ENCODE measurements at places on chromosomes 2 and 18. TPM values are rescaled to one million over a fixed set of nuclear protein-coding genes. Genes with fewer than 3 reads are reported as not detected.
A peak's percentile ranks its signal among the peaks of the same experiment; 100 is the strongest.

GRCh38 chr2:149080971-149081370 lies 42.5 kb downstream of the LYPD6B start:
- no peaks in the 10 kb centered on the region for H3K27me3 ChIP-seq
- peaks cover 87% of the 10 kb centered on the region for H3K4me1 ChIP-seq
- DNase-seq: no peak
- H3K36me3 ChIP-seq: peaks cover 5% of the 10 kb centered on the region

DNA sequence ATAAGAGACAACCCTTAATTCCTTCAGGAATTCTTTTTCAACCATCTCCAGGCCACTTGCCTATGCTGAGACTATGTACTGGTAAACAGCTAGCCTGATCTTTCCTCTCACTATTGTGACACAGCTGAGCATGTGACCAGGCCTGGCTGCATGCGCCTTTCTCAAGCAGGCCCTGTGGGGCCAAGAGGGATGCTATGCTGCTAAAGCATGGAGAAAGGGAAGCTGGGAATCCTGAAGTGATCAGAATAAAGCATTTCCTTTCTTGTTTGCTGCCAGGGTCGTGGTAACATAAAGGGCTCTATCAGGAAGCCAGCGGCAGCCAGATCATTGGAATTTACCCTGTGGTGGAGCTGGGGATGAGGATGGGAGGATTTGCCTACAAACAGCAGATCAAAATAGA lies 29.8 kb upstream of the LCLAT1 start:
- H3K27me3 ChIP-seq: no peaks in the 10 kb centered on the region
- peaks cover 34% of the 10 kb centered on the region for H3K4me1 ChIP-seq
- H3K4me3 ChIP-seq: no peak overlapping the region
- H3K27ac ChIP-seq: no peak overlapping the region

DNA sequence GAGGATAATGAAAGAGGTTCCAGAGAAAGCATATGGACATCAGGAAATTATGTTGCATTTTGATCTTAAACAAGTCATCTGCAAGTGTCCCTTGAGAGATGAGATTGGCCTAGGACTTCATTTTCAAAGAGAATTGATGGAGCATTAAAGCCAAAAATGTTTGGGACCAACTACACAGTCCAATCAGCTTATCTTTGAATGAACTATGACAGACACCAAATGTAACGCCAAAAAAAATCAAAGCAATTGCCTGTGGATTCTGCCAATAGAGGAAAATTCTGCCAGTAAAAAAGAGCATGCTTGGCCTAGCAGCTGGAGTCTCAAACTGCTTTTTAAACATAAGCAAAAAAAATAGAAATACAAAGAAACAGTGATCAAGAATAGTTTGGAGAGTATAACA lies 594.5 kb upstream of the CHAC2 start:
- H3K4me1 ChIP-seq: no peaks in the 10 kb centered on the region
- H3K27ac ChIP-seq: no peak overlapping the region
- H3K27me3 ChIP-seq: no peaks in the 10 kb centered on the region
- no peak overlapping the region for H3K4me3 ChIP-seq

DNA sequence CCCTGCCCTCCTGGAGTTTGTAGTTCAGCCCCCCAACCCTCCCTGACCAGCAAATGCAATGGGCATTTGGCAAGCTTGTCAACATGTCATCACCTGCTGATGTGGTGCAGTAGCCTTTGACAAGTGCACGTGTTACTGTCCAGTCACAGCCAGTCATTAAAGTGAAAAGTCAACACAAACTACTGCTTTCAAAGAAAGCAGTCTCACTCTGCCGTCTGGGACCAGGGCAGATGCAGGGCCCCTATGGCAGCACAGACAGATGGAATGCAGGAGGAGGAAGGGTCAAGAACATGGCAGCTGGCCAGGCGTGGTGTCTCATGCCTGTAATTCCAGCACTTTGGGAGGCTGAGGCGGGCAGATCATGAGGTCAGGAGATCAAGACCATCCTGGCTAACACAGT lies 222.4 kb upstream of the OSR1 start:
- no peak overlapping the region for H3K27ac ChIP-seq
- no peak overlapping the region for H3K4me3 ChIP-seq
- peaks cover 6% of the 10 kb centered on the region for H3K27me3 ChIP-seq
- H3K36me3 ChIP-seq: no peaks in the 10 kb centered on the region
- peaks cover 21% of the 10 kb centered on the region for H3K4me1 ChIP-seq

DNA sequence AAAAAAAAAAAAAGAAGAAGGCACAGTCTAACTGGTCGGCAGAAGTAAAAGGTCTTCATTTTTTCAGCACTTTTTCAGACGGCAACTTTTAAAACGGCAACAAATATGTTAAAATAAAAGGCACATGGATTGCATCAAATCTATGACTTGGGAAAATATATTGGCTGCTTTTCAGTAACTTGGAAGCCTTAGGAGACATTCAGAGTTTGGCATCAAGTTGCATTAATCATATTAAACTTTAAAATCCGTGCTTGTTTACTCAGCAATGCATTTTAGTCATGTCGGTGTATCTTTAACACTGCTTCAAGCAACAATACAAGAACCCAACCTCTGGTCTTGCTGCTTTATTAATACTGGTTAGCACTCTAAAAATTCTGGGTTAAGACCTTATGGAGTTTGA lies 111.1 kb downstream of the MEP1B start:
- DNase-seq: no peak
- peaks cover 17% of the 10 kb centered on the region for H3K4me1 ChIP-seq
- no peaks in the 10 kb centered on the region for H3K27me3 ChIP-seq
- H3K36me3 ChIP-seq: no peaks in the 10 kb centered on the region
- H3K27ac ChIP-seq: no peak overlapping the region
- H3K4me3 ChIP-seq: no peak overlapping the region

GRCh38 chr2:165060411-165060810 lies 105.1 kb upstream of the SLC38A11 start:
- peaks cover 9% of the 10 kb centered on the region for H3K4me1 ChIP-seq
- H3K36me3 ChIP-seq: no peaks in the 10 kb centered on the region
- H3K4me3 ChIP-seq: no peak overlapping the region
- H3K27ac ChIP-seq: no peak overlapping the region
- H3K27me3 ChIP-seq: no peaks in the 10 kb centered on the region
- DNase-seq: no peak

DNA sequence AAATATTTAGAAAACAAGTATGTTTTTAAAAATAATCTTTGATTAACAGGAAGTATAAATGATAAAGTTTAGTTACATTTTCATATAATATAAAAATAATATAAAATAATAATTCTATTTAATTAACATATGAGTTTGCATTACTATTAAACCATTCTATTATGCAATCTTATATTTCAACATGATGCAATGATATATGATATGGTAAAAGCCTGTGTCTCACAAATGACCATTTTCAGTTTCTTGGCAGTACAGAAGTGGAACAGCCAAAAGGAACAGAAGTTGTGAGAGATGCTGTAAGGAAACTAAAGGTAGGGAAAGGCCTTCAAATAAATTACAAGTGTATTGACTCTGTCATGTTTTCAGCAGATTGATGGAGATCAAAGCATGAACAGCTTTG lies 230.8 kb downstream of the GULP1 start:
- H3K4me1 ChIP-seq: peaks cover 44% of the 10 kb centered on the region
- H3K4me3 ChIP-seq: no peak overlapping the region

DNA sequence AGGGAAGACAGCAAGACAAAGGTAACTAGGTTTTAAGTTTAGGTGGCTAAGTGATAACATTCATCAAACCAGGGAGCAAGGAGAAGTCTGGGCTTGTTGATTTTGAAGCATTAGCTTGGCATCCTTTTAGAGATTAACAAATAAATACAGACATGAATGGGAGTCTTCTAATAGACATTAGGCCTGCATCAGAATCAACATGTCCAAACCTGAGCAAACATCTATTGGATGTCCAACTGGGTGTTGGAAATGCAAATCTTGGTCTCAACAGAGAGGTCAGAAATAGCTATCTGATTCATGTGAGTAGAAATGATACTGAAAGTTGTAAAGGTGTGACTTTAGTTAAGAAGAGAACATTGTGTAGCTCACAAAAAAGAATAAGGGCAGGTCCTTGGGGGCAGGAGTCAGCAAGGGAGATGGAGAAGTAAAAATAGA lies 85.5 kb upstream of the RND3 start:
- H3K4me1 ChIP-seq: peaks cover 32% of the 10 kb centered on the region
- DNase-seq: no peak
- no peak overlapping the region for H3K4me3 ChIP-seq
- no peak overlapping the region for H3K27ac ChIP-seq

DNA sequence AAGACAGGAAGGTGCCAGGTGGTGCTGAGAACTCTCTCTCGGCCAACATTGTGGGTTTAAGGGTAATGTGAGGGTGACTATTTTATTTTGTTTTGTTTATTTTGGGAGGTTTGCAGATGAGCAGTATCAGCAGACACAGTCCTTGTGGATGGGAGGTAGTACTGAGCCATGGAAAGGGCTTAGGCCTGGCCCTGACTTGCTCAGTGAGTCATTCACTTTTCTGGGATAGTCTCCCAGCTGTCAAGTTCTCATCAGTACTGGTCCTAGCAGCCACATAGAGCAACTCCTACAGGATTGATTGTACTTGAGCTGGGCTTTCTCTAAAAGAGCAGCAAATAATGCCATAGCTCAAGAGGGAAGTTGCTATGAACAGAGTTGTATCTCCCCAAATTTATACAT lies 175.2 kb downstream of the LOXHD1 start:
- H3K4me3 ChIP-seq: no peak overlapping the region
- DNase-seq: no peak
- peaks cover 32% of the 10 kb centered on the region for H3K27me3 ChIP-seq
- H3K36me3 ChIP-seq: no peaks in the 10 kb centered on the region

GRCh38 chr18:9715978-9716774 lies 8.1 kb downstream of the RAB31 start:
- H3K27ac ChIP-seq: no peak overlapping the region
- H3K4me1 ChIP-seq: peaks cover 17% of the 10 kb centered on the region
- no peak for DNase-seq
- peaks cover 1% of the 10 kb centered on the region for H3K36me3 ChIP-seq
- H3K27me3 ChIP-seq: no peaks in the 10 kb centered on the region

GRCh38 chr18:22977847-22978701 lies 44.9 kb downstream of the RBBP8 start:
- peaks cover 18% of the 10 kb centered on the region for H3K4me1 ChIP-seq
- H3K27me3 ChIP-seq: no peaks in the 10 kb centered on the region
- H3K4me3 ChIP-seq: no peak overlapping the region
- peak overlapping the region; percentile 58 for H3K27ac ChIP-seq

DNA sequence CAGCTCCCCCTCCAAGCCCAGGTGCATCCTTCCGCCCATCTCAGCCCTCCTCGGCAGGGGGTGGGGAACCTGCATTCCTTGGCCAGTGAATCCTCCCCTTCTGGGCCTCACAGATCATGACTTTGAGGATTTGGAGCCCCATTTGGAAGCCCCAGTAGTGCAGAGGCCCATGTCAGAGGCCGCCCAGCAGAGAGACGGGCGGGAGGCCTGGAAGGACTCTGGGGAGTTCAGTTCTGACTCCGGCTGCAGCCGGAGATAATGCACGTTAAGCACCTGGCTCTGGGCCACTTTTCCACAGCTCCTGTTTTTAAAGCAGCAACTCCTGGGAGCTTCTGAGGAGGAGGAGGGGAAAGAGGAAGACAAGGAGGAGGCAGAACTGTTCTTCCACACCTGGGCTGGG lies 14.9 kb downstream of the ATOH8 start:
- no peaks in the 10 kb centered on the region for H3K27me3 ChIP-seq
- peaks cover 89% of the 10 kb centered on the region for H3K4me1 ChIP-seq
- DNase-seq: no peak
- H3K36me3 ChIP-seq: no peaks in the 10 kb centered on the region
- peak overlapping the region; percentile 96 for H3K27ac ChIP-seq

DNA sequence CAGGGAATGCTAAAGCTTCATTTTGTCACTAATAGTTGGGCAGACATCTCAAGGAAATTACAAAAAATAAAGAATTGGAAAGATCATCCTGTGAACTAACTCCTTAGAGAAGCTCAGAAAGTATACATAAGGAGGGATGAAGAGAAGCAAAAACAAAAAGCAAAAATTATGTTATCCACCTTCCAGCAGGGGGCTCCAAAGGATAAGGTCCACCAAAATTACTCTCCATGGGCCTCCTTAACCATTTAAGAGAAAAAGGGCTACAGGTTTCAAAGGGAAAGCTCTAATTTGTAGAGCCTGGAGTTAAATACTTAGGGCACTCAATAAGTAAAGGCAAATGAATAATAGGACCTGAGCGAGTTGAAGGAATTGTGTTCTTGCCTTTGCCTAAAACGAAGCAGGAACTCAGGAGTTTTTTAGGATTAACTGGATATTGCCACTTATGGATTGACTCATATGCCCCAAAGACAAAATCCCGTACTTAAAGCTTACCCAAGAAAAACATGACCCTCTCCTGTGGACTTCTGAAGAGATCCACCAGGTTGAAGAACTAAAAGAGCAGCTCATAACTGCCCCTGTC lies 1167.9 kb downstream of the DSC3 start:
- H3K27ac ChIP-seq: no peak overlapping the region
- no peaks in the 10 kb centered on the region for H3K4me1 ChIP-seq
- peaks cover 1% of the 10 kb centered on the region for H3K36me3 ChIP-seq
- no peaks in the 10 kb centered on the region for H3K27me3 ChIP-seq
- H3K4me3 ChIP-seq: no peak overlapping the region

The UGT1A8 gene
- total RNA-seq: not detected

The UGT1A10 gene
- not detected for total RNA-seq

The SKOR2 gene
- not detected for total RNA-seq

The SIX2 gene
- total RNA-seq: 0.11 TPM

The IGFBP2 gene
- 376 TPM for total RNA-seq

The COL4A3 gene
- total RNA-seq: not detected
